Mesothelial cell of epicardium (in vitro differentiated cells): ENCODE measurements at places on chromosomes 3 and 15. TPM values are rescaled to one million over a fixed set of nuclear protein-coding genes. Genes with fewer than 3 reads are reported as not detected.
A peak's percentile ranks its signal among the peaks of the same experiment; 100 is the strongest.

DNA sequence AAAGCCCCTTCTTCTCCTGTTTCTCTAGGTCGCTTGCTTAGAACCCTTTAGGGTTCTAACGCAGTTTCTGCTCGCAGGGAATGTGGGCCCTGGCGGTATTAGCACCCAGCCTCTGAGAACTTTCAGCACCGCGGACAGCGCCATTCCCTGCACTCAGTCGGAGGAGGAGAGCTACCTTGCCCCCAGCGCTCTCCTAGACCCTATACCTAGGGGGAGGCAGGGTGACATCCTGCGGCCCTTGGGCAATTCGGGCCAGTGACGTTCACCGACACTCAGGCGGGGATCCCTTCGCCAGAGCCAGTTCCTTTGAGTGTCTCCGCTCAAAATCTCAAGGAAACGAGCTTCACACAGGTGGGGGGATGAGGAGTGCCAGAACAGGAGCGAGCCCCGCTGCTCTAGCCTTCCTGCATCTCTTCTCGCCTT is 1.3 kb downstream of the SLC7A14 start:
- peak; percentile 88 for DNase-seq

GRCh38 chr3:189369636-189370035 is 197.9 kb downstream of the TPRG1 start:
- DNase-seq: no peak

DNA sequence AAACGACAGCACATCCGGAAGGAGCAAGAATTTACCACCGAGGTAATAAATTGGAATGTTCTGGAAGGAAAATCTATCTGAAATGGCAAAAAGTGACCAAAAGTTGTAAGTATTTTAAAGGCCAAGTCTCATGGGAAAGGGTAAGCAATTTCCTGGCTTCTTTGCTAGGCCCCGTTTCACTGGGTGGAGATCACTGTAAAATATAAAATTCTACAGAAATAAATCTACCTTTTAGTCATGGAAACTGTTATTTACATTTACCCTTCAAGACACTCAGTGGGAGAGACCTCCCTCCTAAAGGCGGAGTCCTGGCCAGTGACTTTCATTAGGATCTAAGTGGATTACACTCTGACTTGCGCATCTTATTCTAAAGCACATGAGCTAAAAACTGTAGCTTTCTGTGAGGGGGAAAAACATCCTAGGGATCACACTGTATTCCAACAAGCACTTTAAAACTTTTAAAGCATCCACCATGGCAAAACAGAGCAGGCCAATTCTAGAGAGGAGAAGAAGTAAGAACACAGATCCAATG is 28.8 kb downstream of the LYZL4 start:
- DNase-seq: no peak

DNA sequence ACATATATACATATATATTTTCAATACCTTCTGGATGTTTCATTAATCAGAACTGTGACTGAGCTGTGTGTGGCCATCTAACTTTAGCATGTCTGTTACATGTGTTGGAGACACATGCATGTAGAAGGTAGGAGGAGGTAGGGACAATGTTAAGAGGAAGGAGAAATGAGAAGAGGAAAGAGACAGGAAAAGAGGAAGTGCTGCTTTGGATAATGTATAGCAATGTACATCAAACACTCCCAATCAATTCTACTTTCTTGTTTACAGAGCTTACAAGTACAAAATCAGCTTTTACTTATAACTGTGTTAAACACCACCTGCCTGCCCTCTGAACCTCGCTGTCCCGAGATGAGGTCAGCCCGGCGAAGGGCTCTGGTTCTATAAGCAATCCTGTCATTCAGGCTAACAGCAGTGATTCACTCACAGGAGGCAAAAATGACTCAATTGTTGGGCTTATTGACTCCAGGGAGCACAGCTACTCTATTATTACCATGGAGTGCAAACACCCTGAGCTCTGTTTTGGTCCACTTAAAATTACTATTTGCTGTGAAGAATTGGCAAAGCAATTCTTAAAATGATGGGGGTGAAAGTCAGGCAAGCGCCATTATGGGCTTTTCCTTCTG is 188.9 kb downstream of the MEIS2 start:
- no peak for DNase-seq

GRCh38 chr3:115616461-115616860 is 6.8 kb upstream of the GAP43 start:
- no peak for DNase-seq

GRCh38 chr3:172617976-172618375 is 92.9 kb downstream of the NCEH1 start:
- DNase-seq: no peak

DNA sequence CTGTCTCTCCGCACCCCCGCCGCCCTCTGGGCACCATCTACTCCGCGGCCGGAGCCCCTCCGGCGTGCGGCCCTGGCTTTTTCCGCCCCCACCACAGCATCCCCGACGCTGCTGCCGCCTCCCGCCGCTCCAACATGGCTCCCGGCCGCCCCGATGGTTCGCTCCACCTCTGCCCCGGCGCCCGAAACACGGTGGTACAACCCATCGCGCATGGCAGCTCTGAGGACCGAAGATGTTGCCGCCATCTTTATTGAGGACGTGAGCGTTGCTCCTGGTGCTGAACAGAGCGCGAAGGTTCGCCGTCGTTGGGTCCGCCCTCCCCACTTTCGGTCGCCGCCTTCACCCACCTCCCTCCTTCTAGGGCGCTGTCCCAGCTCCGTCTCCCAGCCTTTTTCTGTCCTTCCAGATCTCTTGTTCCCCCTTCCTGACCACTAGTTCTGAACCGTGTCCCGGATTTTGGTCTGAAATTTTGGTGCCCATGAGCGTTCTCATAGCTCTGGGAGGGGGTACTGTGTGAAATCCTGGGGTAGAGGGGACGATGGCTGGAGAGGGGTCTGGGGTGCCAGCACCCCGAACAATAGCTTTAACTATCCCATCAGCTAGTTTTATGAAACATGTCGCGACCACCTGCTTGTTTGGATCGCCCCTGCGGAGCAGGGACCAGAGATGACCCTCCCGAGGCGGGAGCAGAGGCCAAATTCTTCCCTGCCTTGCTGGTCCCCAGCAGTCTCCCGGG is at the start of gene CELSR3:
Gene CELSR3, minus strand, starts transcription at position 134 of the 736 bp plus-strand sequence. CDS start 252 bp downstream, outside the sequence.
- peak; percentile 70 for DNase-seq

DNA sequence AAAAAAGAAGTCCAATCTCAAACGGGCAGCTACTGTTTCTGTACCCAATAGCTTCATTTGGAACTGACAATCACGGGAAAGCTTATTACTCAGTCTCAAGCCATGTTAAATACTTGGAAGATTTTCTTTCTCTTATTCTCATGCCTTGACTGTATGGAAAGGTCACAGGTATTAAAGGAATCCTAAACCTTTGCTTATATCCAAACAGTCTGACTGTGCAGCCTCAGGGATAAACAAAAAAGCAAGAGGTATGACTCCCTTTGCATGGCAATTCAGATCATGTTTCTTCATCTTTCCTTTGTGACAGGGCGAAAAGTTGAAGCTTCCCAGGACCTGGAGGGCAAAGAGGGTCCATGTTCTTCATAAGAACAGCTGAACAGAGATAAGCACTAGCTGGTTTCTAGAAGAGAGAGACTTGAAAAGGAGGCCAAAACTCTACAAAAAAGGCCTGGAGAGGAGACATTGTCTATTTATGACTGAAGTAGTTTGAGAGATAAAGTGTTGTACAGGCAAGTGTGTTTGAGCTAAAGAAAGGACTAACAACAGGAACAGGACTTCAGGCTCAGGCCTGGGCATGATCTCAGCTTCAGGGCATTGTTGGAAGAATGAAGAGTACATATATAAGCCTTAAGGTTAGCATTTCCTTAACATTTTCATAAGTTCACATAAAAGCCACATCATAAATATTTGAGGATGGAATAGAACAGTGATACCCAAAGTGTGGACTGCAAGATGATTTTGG is 231.0 kb upstream of the THRB start:
- DNase-seq: no peak

- DNase-seq: no peak
Observed at GRCh38 chr15:33454996-33455395, 144.2 kb downstream of the RYR3 start.

- no peak for DNase-seq
Observed at GRCh38 chr15:26143221-26143620, 280.1 kb upstream of the ATP10A start.

DNA sequence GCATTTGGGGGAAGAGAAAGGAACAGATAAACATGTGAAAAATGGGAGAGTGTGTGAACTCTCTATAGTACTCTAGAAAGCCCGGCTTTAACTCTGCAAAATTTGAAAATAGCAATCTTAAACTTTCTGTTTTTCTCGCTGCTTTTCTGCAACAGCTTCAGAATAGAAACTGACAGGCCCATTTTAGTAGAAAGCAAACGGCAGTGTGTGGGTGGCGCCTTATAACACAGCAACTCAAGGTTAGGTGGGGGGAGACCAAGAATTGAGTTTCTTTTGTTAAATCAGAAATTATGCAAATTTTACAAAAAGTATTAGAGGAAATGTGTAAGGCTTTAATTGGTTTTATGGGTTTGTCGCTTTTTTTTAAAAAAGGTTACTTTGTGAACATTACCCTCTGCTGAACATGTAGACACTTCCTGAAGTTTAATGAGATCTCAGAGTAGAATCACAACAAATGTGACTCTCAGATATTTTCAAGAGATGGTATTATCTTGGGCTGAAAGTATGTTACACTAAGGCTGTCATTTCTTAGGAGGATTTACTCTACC is 107.0 kb downstream of the PTPRG start:
- no peak for DNase-seq

Gene SCN10A
- total RNA-seq: not detected in 3 replicates

Gene CD86
- 0.33 to 0.47 TPM (median 0.34 TPM) in 3 replicates for total RNA-seq

Gene MRPL47
- 31.1 to 33.0 TPM (median 32.7 TPM) in 3 replicates for total RNA-seq

Gene OXTR
- total RNA-seq: 12.7 to 13.5 TPM (median 12.9 TPM) in 3 replicates
